ENCODE measurements at places on chromosomes 4 and X.

DNA sequence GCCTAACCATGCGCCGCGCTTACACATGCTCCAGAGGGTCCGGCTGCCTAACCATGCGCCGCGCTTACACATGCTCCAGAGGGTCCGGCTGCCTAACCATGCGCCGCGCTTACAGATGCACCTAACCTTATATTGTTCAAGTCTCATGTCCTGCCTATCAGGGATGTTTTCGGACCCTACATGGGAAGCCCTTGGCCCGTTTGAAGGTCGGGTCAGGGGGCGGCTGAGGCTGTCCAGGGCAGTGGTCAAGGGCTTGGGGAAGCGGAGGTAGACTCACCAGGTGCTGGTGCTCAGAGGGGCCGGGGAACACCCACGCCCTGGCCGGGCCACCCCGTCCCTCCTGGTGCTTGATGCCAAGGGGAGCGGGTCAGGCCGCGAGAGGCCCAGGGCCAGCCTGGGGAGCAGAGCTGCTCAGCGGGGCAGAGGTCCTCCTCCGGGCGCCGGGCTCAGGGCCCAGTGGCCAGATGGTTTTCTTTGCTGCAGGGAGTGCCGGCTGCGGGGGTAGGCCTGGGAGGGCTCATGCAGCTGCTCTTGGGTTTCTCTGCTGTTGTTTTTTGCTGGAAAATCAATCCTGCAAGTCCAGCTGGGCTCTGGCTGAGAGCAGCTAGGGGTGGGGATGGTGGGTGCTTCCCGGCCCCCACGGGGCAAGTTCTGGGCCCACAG, 35.4 kb upstream of the SPON2 start:
- peak; percentile 17 for DNase-seq
- peaks cover 8% of the 10 kb centered on the region for H3K36me3 ChIP-seq
- no peaks in the 10 kb centered on the region for H3K27me3 ChIP-seq
- peaks cover 22% of the 10 kb centered on the region for H3K4me1 ChIP-seq

GRCh38 chr4:83109480-83110222, 4.9 kb downstream of the PLAC8 start:
- peak overlapping the region; percentile 96 for H3K27ac ChIP-seq
- H3K36me3 ChIP-seq, result peaks cover 79% of the 10 kb centered on the region
- peak overlapping the region; percentile 93 for H3K4me3 ChIP-seq
- no peaks in the 10 kb centered on the region for H3K27me3 ChIP-seq
- peaks cover 43% of the 10 kb centered on the region for H3K4me1 ChIP-seq
- DNase-seq, result peak; percentile 53

- no peak overlapping the region for H3K4me3 ChIP-seq
- peaks cover 29% of the 10 kb centered on the region for H3K4me1 ChIP-seq
- no peak for DNase-seq
- peaks cover 50% of the 10 kb centered on the region for H3K36me3 ChIP-seq
Observed at GRCh38 chrX:3674881-3675280, 38.6 kb downstream of the PRKX start.

DNA sequence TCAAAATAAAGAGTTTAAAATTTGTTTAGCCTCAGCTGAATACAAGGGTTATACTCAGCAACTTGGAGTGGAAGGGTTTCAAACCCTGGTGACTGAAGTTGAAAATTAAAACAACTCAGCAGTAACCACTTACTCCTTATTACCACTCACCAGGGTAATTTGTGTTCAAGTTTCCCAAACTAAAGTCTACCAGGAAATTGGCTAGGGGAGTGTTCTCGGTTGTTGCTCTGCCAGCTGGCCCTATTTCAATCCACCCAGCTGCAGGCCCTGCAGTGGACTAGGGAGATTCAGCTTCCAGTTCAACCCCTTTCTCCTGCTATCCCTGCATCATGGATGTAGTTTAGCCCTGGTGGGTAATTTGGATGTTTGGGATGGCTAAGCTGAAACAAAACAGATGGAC, 37.8 kb upstream of the EXOC1L start:
- no peak overlapping the region for H3K27ac ChIP-seq
- DNase-seq, result no peak
- no peaks in the 10 kb centered on the region for H3K36me3 ChIP-seq
- peaks cover 3% of the 10 kb centered on the region for H3K27me3 ChIP-seq

DNA sequence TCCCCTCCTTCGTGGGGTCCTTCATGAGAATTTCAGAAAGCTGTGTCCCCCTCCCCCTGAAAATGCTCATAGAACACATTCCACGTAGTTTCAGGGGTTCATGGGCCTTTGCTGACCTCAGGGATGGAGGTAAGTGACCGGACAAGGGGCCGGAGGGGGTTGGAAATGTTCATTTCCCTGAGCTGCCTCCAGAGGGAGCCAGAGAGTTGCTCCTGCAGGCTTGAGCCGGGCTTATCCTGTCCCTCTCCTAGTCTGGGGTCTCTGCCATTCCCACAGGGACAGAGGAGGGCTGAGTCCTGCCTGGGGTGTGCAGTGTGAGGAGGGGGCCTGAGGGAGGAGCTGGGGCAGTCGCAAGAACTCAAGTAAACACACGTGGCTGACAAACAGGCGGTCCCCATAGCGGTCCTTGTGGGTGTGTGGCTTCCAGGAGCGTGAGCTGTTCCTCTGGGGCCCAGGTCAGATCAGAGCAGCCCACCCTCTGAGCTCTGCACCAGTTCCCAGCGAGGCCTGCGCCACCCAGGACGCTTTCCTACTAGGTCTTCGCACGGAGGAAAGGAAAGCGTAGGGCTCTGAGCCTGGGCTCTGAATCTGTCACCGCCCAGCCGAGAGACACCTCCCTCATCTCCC, 62.5 kb downstream of the WFS1 start:
- H3K36me3 ChIP-seq, result no peaks in the 10 kb centered on the region
- H3K27me3 ChIP-seq, result peaks cover 50% of the 10 kb centered on the region
- H3K4me3 ChIP-seq, result no peak overlapping the region
- H3K4me1 ChIP-seq, result peaks cover 2% of the 10 kb centered on the region

GRCh38 chr4:29565256-29565655, 1154.9 kb upstream of the PCDH7 start:
- no peaks in the 10 kb centered on the region for H3K27me3 ChIP-seq
- no peak overlapping the region for H3K27ac ChIP-seq
- H3K4me3 ChIP-seq, result no peak overlapping the region
- no peaks in the 10 kb centered on the region for H3K36me3 ChIP-seq
- no peaks in the 10 kb centered on the region for H3K4me1 ChIP-seq

DNA sequence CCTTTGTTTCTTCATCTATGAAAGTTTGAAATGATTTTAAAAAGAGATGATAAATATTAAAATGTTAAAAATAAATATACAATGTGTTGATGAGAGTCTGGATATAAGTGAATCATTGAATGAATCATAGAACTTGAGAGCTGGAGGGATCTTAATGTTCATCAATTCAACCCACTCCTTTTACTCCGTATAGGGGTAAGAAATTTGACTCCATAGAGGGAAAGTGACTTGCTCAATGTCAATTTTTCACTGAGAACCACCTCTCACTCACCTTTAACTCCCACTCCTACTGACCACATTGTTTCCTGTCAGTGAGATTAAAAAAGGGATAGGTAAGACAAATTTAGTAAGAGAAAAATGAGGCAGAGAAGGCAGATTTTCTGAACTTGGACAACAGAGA, 557.2 kb upstream of the GRIA3 start:
- no peaks in the 10 kb centered on the region for H3K4me1 ChIP-seq
- H3K27me3 ChIP-seq, result no peaks in the 10 kb centered on the region
- no peaks in the 10 kb centered on the region for H3K36me3 ChIP-seq
- no peak overlapping the region for H3K27ac ChIP-seq

DNA sequence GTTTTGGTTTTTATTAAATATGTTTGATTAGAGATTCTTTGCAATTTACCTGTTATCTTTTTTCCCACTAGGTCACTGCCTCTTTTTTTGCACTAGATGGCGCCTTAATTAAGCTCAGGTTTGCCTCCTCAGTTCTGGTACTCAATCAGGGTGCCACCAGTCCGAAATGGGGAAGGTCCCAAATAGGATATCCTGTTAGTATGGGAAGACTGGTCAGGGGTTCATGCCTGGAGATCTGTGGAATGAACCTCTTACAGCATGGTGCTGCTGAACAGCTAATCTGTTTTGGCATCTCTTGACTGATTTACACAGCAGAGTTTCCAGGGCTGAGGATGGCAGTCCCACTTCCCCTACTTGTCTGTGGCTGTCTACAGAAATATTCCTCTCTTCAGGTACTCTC, 24.2 kb upstream of the VSIG1 start:
- H3K27ac ChIP-seq, result peak overlapping the region; percentile 73
- peak overlapping the region; percentile 60 for H3K4me3 ChIP-seq
- H3K4me1 ChIP-seq, result peaks cover 60% of the 10 kb centered on the region
- H3K36me3 ChIP-seq, result peaks cover 10% of the 10 kb centered on the region
- no peaks in the 10 kb centered on the region for H3K27me3 ChIP-seq

DNA sequence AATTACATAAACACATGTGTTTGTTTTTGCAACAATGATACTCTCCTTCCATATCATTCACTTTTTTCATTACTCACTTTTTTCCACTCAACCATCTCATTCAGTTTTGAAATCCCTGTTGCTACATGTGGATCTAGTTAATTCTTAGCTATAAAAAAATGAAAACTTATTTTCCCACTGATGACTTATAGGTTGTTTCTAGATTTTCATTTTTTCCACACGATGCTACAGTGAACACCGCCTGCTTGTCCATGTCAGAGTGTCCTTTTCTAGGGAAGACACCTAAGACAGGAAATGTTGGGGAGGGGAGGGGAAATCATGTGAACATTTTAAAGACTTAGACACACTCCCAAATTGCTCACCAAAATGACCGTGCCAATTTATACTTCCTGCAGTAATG, 70.2 kb downstream of the SUPT20HL2 start:
- H3K4me3 ChIP-seq, result no peak overlapping the region
- peaks cover 5% of the 10 kb centered on the region for H3K4me1 ChIP-seq
- H3K27me3 ChIP-seq, result peaks cover 6% of the 10 kb centered on the region
- H3K36me3 ChIP-seq, result no peaks in the 10 kb centered on the region
- no peak for DNase-seq

DNA sequence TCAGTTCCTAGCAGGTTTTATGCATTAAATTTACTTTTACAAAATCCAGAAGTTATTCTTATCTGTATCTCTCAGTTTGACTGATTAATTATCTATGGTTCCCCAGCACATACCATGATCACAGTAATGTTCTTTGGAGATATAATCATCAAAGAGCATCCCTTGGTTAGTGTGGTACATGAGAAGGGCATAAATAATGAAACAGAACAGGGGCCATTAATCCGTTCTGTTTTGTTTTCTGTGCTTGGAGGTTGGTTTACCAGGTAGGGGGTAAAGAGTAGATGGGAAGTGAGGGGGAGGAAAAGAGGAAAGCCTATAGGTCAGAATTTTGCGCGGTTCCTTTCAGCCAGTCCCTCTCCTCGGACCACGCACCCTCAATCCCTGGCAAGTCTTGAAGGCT, 718.7 kb upstream of the TENM3 start:
- no peak overlapping the region for H3K4me3 ChIP-seq
- no peaks in the 10 kb centered on the region for H3K27me3 ChIP-seq
- no peaks in the 10 kb centered on the region for H3K36me3 ChIP-seq
- no peaks in the 10 kb centered on the region for H3K4me1 ChIP-seq
- no peak overlapping the region for H3K27ac ChIP-seq

- DNase-seq, result no peak
- no peak overlapping the region for H3K4me3 ChIP-seq
- H3K27ac ChIP-seq, result no peak overlapping the region
- no peaks in the 10 kb centered on the region for H3K4me1 ChIP-seq
- no peaks in the 10 kb centered on the region for H3K27me3 ChIP-seq
Observed at GRCh38 chrX:30156880-30157560, 58.3 kb upstream of the MAGEB2 start.

DNA sequence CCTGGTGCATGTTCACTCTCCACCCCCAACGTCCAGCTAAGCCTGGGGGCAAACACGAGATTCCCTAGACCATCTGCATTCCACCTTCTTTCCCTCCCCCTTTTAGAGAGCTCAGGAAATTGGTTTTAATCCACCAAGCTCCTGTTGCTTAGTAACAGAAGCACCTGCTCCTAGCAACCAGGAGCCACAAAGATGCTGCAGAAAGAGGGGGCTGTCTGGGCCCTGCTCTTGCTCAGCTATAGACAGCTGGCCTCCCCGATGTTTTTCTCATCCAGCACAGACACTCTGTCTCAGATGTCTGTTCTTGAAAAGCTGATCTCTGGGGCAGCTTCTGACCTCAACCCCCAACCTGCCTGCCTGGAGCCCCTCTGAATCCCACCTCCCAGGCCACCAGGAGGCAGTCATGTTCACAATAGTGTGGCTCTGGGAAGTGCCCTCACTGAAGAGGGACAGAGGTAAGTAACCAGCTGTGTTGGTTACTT, 71.5 kb downstream of the SLC16A2 start:
- no peaks in the 10 kb centered on the region for H3K36me3 ChIP-seq
- no peak overlapping the region for H3K27ac ChIP-seq
- H3K27me3 ChIP-seq, result no peaks in the 10 kb centered on the region

DNA sequence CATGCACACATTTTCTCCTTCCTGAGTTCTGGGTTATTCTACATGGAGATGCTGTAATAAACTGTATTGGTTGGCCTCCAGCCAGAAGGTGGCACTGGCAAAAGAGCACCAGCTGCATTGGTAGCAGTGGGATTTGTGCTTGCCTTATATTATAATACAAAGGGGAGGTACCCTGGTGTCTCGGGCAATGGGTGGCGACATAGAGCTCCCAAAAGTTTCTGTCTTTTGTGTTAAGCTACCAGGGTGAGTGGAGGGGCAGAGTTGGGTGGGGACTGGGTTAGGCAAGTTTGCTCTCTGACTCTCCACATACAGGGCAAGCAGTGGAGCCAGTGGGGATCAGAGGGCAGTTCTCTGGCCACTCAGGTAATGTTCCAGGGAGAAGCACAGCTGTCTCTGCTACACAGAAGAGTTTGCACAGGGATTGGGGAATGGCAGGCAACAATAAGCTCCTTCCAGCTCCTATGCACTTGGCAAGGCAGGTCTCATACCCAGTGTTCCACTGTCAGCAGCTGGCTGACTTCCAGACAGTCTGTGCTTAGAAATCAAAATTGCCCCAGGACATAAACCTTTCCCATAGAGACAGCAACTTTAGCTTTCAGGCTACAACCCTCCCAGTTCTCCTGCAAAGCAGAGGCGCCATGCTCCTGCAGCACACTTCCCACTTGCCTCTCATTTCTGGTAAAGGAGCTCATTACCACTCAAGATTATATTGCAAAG, 463.9 kb upstream of the PCDH7 start:
- no peaks in the 10 kb centered on the region for H3K4me1 ChIP-seq
- DNase-seq, result no peak
- H3K27ac ChIP-seq, result no peak overlapping the region
- H3K4me3 ChIP-seq, result no peak overlapping the region
- no peaks in the 10 kb centered on the region for H3K36me3 ChIP-seq

GRCh38 chr4:24644983-24645764, 60.8 kb upstream of the DHX15 start:
- no peaks in the 10 kb centered on the region for H3K4me1 ChIP-seq
- no peak overlapping the region for H3K27ac ChIP-seq
- H3K36me3 ChIP-seq, result no peaks in the 10 kb centered on the region
- peaks cover 10% of the 10 kb centered on the region for H3K27me3 ChIP-seq
- DNase-seq, result no peak

DNA sequence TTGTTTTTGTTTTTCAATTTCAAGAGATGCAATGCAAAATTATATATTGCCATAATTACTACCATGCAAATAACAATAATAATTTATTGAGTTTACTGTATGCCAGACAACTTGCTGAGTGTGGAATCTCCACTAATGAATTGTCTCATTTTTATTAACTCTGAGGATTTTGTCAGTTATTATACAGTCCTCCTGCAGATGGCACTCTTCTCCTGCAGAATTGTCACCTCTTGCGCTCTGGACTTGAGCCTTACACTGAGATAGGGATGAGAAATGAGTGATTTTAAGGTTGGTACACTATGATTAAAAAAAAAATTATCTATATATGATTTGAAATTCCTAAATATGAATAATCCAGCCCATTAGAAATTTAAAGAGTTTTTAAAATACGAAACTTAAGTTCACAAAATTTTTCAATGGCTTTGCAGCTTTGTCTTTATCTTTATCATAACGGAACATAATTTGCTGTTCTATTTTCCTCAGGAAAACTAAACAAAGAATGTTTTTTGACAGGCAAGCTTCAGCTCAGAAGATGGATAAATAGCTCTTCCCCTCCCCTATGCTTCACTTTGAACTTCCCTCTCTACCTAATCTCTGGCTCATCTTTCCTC, 12.7 kb upstream of the PAQR3 start:
- no peak overlapping the region for H3K4me3 ChIP-seq
- peak; percentile 45 for DNase-seq
- H3K36me3 ChIP-seq, result no peaks in the 10 kb centered on the region
- peaks cover 10% of the 10 kb centered on the region for H3K27me3 ChIP-seq

Data from activated naive CD4-positive, alpha-beta T cell treated with anti-CD3 and anti-CD28 coated beads, Interleukin-2, amount 10 ng/mL, durations not matched to agents 7 days and 5 days (primary cell).